ENCODE measurements at places on chromosomes 1 and 21. TPM values are rescaled to one million over a fixed set of nuclear protein-coding genes. Genes with fewer than 3 reads are reported as not detected.

The OLFM3 gene
- total RNA-seq: not detected

The TINAGL1 gene
- total RNA-seq: 388 TPM

- peaks cover 33% of the 10 kb centered on the region for H3K4me1 ChIP-seq
- peaks cover 60% of the 10 kb centered on the region for H3K36me3 ChIP-seq
- H3K27me3 ChIP-seq: no peaks in the 10 kb centered on the region
- H3K27ac ChIP-seq: no peak overlapping the region
- DNase-seq: no peak
Observed at GRCh38 chr1:150557065-150557600, 7.9 kb downstream of the ADAMTSL4 start.

The RPS8 gene
- total RNA-seq: 1,104 TPM

- H3K27me3 ChIP-seq: no peaks in the 10 kb centered on the region
- peaks cover 3% of the 10 kb centered on the region for H3K36me3 ChIP-seq
- H3K4me3 ChIP-seq: no peak overlapping the region
- H3K4me1 ChIP-seq: peaks cover 18% of the 10 kb centered on the region
- no peak overlapping the region for H3K27ac ChIP-seq
Observed at GRCh38 chr1:40853113-40853884, 8.9 kb downstream of the CITED4 start.

The HES3 gene
- total RNA-seq: not detected

The ITLN2 gene
- not detected for total RNA-seq

GRCh38 chr1:211903490-211904245 lies 73.1 kb upstream of the LPGAT1 start:
- no peak overlapping the region for H3K27ac ChIP-seq
- no peak overlapping the region for H3K4me3 ChIP-seq
- no peaks in the 10 kb centered on the region for H3K27me3 ChIP-seq
- H3K36me3 ChIP-seq: no peaks in the 10 kb centered on the region
- peaks cover 8% of the 10 kb centered on the region for H3K4me1 ChIP-seq
- no peak for DNase-seq

GRCh38 chr1:3898994-3899753 lies 898 bp downstream of the C1orf174 start:
- peak overlapping the region; percentile 34 for H3K27ac ChIP-seq
- DNase-seq: no peak
- H3K36me3 ChIP-seq: peaks cover 33% of the 10 kb centered on the region
- H3K27me3 ChIP-seq: no peaks in the 10 kb centered on the region
- peak overlapping the region; percentile 80 for H3K4me3 ChIP-seq

- H3K27me3 ChIP-seq: no peaks in the 10 kb centered on the region
- H3K36me3 ChIP-seq: no peaks in the 10 kb centered on the region
- no peak for DNase-seq
- no peak overlapping the region for H3K4me3 ChIP-seq
- peaks cover 16% of the 10 kb centered on the region for H3K4me1 ChIP-seq
Observed at GRCh38 chr1:238672262-238672661, 714.1 kb upstream of the CHRM3 start.

The TENT5C gene
- 0.28 TPM for total RNA-seq

GRCh38 chr21:42194863-42195262 lies 24.1 kb upstream of the ABCG1 start:
- H3K36me3 ChIP-seq: no peaks in the 10 kb centered on the region
- no peaks in the 10 kb centered on the region for H3K4me1 ChIP-seq
- DNase-seq: no peak
- no peak overlapping the region for H3K27ac ChIP-seq
- no peak overlapping the region for H3K4me3 ChIP-seq
- peaks cover 20% of the 10 kb centered on the region for H3K27me3 ChIP-seq

The TFF2 gene
- total RNA-seq: not detected

- no peak overlapping the region for H3K4me3 ChIP-seq
- H3K27me3 ChIP-seq: no peaks in the 10 kb centered on the region
- H3K36me3 ChIP-seq: no peaks in the 10 kb centered on the region
- no peaks in the 10 kb centered on the region for H3K4me1 ChIP-seq
- no peak for DNase-seq
- no peak overlapping the region for H3K27ac ChIP-seq
Observed at GRCh38 chr1:157025385-157025784, 20.2 kb downstream of the ARHGEF11 start.

- H3K27me3 ChIP-seq: no peaks in the 10 kb centered on the region
- no peak overlapping the region for H3K4me3 ChIP-seq
- H3K4me1 ChIP-seq: no peaks in the 10 kb centered on the region
- H3K27ac ChIP-seq: no peak overlapping the region
- no peaks in the 10 kb centered on the region for H3K36me3 ChIP-seq
Observed at GRCh38 chr1:99239690-99240089, 24.6 kb upstream of the PLPPR4 start.

GRCh38 chr1:171472183-171472647 lies 13.1 kb upstream of the PRRC2C start:
- no peak for DNase-seq
- no peak overlapping the region for H3K27ac ChIP-seq
- peaks cover 9% of the 10 kb centered on the region for H3K36me3 ChIP-seq
- H3K27me3 ChIP-seq: no peaks in the 10 kb centered on the region

The CASZ1 gene
- total RNA-seq: 12.6 TPM

DNA sequence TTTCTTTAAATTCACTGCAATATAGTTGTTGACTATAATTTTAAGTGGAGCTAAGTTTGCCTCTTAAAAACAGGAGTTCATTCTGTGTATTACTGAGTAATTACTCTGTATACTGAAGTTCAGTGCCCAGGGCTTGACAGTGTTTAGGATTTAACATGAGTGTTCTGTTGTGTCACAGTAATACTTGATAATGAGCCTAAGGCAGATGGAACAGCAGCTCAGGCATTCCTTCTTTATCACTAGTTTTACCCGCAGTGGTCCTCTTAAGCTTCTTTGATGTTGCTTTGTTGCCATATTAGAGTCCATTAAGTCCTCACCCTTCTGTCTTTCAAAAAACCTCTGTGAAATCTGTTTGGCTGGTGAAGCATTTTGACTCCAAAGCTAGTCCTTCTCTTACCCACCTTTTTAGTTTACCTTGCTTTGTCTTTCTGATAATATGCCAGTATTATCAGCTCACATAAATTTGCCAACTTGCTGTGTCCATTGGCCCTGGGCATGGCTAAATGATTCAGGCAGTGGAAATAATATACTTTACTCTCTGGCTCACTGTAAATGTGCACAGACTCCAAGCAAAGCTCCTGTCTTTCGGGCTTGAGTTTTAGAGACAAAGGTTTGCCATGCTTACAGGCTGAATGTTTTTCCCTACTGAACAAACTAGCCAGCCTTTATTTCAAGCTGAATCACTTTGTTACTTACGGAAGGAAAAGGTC lies 17.7 kb downstream of the HIPK1 start:
- H3K4me1 ChIP-seq: peaks cover 7% of the 10 kb centered on the region
- no peaks in the 10 kb centered on the region for H3K36me3 ChIP-seq
- no peak overlapping the region for H3K27ac ChIP-seq
- H3K27me3 ChIP-seq: no peaks in the 10 kb centered on the region
- no peak overlapping the region for H3K4me3 ChIP-seq
- DNase-seq: no peak

The LMOD1 gene
- not detected for total RNA-seq

DNA sequence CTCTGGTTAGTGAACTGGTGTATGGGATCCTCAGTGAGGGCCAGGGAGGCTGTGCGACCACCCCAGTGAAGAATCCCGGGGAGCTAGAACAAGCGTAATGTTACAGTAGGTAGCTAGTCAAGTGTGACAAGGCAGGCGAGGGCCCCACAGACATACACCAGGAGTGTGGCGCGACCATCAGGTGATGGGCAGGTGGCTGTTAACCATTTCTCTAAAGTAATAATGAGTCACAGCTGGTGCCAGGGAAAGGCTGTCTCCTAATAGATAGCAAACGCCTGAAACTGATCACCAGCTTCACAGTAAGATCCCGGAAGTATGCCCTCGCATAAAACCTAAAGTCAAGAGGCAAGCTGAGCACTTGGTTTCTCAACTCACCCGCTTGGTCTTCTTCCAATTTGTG lies 40.5 kb upstream of the TARBP1 start:
- H3K27ac ChIP-seq: no peak overlapping the region
- no peak overlapping the region for H3K4me3 ChIP-seq
- no peaks in the 10 kb centered on the region for H3K27me3 ChIP-seq
- DNase-seq: no peak
- H3K4me1 ChIP-seq: peaks cover 24% of the 10 kb centered on the region
- no peaks in the 10 kb centered on the region for H3K36me3 ChIP-seq

- H3K27ac ChIP-seq: no peak overlapping the region
- no peak overlapping the region for H3K4me3 ChIP-seq
- H3K36me3 ChIP-seq: no peaks in the 10 kb centered on the region
Observed at GRCh38 chr21:35506352-35506751, 457.2 kb upstream of the RUNX1 start.

The SDE2 gene
- total RNA-seq: 28.1 TPM

- DNase-seq: no peak
- H3K36me3 ChIP-seq: no peaks in the 10 kb centered on the region
- H3K27ac ChIP-seq: no peak overlapping the region
- no peak overlapping the region for H3K4me3 ChIP-seq
- peaks cover 38% of the 10 kb centered on the region for H3K27me3 ChIP-seq
Observed at GRCh38 chr1:209057901-209058300, 525.6 kb upstream of the CAMK1G start.

The BEND5 gene
- not detected for total RNA-seq

DNA sequence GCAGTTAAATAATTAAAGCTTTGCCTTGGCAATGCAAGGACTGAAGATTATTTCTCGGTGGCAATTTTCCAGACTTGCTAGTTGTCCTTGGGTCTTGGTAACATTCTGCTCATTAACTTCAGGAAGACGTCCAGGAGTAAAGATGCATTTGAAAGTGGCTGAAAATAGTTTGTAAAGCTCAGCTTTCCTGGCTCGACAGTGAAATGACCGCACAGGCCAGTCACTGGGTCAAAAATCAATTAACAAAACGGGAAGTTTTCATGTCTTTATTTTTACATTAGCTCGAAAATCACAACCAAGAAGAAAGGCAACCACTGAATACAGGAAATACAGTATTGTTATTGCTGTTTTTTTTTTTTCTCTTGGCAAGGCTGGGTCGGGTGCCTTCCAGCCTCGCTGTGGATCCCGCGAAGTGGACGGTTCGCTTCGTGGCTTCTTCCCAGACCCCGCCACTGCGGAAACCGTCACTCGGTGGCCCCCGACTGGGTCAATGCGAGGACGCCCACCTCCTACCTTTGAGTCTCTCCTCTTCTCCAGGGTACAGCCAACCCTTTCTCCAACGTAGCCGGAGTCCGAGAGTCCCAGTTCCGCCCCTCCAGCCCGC lies 479 bp upstream of the SNX7 start:
- no peaks in the 10 kb centered on the region for H3K27me3 ChIP-seq
- peaks cover 20% of the 10 kb centered on the region for H3K36me3 ChIP-seq
- H3K4me3 ChIP-seq: peak overlapping the region; percentile 80
- no peak for DNase-seq
- H3K4me1 ChIP-seq: no peaks in the 10 kb centered on the region

The RNF187 gene
- total RNA-seq: 87.1 TPM

GRCh38 chr1:109640285-109640865 lies 15.5 kb upstream of the GSTM4 start:
- no peak overlapping the region for H3K27ac ChIP-seq
- H3K27me3 ChIP-seq: no peaks in the 10 kb centered on the region
- peak; percentile 86 for DNase-seq

The SEMA4A gene
- 6.9 TPM for total RNA-seq

- no peaks in the 10 kb centered on the region for H3K36me3 ChIP-seq
- DNase-seq: peak; percentile 28
- H3K4me3 ChIP-seq: no peak overlapping the region
- H3K4me1 ChIP-seq: no peaks in the 10 kb centered on the region
- H3K27me3 ChIP-seq: peaks cover 19% of the 10 kb centered on the region
- no peak overlapping the region for H3K27ac ChIP-seq
Observed at GRCh38 chr1:4652631-4653327, 1.6 kb upstream of the AJAP1 start.

The KLHDC7A gene
- 14.3 TPM for total RNA-seq

The ELF3 gene
- 907 TPM for total RNA-seq

- peaks cover 12% of the 10 kb centered on the region for H3K4me1 ChIP-seq
- H3K27ac ChIP-seq: peak overlapping the region; percentile 39
- no peak for DNase-seq
- H3K4me3 ChIP-seq: no peak overlapping the region
- peaks cover 36% of the 10 kb centered on the region for H3K36me3 ChIP-seq
- no peaks in the 10 kb centered on the region for H3K27me3 ChIP-seq
Observed at GRCh38 chr21:46220847-46221246, 7.7 kb downstream of the LSS start.

DNA sequence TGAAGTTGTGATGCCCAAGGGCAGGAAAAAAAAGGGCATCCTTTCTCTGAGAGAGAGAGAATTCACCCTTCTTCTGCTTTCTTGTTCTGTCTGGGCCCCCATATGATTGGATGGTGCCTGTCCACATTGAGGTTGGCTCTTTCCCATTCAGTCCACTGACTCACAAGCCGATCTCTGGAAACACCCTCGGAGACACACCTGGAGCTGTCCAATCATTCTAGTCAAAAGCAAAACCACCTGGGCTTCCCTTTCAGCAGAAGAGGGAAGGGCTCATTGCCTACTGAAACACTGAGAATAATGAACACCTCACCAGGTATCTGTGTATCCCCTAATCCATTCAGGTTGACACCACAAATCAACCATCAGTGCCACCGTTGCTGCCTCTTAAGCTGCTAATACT lies 103.7 kb upstream of the GNG12 start:
- H3K27me3 ChIP-seq: peaks cover 24% of the 10 kb centered on the region
- DNase-seq: no peak
- no peaks in the 10 kb centered on the region for H3K36me3 ChIP-seq
- H3K27ac ChIP-seq: no peak overlapping the region
